ENCODE measurements at places on chromosomes 1 and 21. TPM values are rescaled to one million over a fixed set of nuclear protein-coding genes. Genes with fewer than 3 reads are reported as not detected.

PPFIA4 gene
- 4.4 TPM for polyA plus RNA-seq

PLA2G2C gene
- not detected for polyA plus RNA-seq

DNA sequence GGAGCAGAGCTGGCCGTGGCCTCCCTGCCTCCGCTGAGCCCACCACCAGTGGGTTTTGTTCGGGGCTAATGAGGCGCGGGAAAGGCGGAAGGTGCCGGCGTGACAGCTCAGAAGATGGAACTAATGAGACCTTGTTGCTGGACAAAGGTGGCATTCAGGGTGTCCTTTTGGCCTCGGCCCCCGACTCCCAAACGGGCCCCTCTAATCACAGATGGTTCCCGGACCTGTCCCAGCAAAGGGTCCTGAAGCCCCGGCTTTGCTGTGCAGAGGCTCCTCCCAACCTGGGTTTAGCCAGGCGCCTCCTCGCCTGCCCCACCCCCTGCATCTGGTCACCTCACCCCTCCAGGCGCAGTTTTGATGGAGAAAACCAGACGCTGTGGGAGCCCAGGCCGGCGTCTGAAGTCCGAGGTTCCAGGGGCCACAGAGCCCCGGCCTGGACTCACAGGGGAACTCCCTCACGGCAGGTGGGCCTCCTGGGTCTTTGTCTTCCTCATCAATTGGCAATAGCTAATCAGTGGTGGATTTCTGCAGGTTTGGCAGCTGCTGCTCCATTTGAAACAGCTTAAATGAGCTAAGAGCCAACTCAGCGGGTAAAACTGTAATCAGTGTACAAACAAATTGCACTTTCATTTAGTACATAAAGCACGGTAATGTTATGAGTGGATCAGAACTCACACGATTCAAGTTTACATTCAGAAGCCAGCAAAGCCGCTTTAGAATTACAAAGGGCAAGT lies 44.3 kb upstream of the ADARB1 start:
- peak; percentile 79 for DNase-seq

KCNK2 gene
- polyA plus RNA-seq, result 16.2 TPM

DNA sequence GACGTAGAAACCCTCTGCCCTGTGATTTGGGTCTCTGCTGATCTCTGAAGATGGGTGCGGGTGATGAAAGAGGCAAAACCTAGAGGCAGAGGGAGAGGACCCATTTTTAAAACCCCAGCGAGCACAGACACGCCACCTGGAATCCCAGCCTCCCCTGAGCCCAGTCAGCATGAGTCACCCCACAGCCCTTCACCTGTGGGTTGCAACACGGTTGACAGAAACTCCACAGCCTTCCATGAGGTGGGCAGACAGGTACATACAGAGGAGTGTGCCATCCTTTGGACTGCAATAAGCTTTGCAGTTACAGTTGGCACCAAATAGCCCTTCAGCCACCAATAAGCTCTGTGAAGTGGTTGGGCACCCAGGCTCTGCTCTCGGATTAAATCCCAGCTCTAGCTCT lies 2.1 kb upstream of the GRHL3 start:
- no peak for DNase-seq

DNA sequence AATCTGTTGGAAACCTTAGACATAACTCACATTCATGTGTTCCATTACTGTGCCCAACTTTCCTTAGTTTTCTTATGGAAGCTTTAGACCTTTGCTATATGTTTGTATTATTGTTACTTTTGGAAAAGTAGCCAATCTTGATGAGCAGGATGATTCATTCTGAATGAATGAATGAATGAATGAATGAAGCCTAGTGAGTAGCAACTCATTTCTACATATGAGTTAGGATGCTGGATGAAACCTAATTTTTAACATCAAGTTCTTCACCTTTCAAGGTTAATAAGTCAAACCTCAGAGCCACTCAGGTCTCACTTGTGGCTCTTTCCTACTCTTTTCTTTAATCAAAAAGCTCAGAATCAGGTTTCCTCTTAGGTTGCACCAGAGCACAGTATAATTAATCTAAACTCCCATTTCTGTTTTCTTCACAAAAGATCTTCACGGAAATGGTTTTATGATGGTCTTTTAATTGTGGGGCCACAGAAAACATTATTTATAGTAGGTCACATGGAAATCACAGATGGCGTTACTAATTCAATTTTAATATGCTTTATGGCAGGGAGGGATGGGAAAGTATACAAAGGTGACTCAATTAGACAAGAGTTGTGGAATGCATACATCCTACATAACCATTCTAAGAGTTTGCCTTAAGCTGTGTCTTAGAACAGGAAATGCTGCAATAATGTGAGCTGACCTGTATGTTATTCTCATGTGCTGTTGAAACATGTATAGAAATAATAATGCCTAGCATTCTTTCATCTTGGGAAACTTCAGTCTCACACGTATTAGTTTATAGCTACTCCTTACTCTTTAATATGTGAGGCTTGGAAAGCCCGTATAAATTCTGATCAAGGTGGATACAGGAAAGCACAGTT lies 4.5 kb upstream of the DDX59 start:
- no peak for DNase-seq

GRCh38 chr1:160863774-160864131 lies 1.1 kb upstream of the CD244 start:
- no peak for DNase-seq

MROH7 gene
- 0.51 TPM for polyA plus RNA-seq

All from SK-N-SH (cell line).